ENCODE measurements at places on chromosomes 5 and 9.

GRCh38 chr5:107486489-107486888 lies 184.2 kb downstream of the EFNA5 start:
- peak; percentile 41 for DNase-seq

- no peak for DNase-seq
Observed at GRCh38 chr9:115264313-115264712, 146.4 kb upstream of the TNC start.

DNA sequence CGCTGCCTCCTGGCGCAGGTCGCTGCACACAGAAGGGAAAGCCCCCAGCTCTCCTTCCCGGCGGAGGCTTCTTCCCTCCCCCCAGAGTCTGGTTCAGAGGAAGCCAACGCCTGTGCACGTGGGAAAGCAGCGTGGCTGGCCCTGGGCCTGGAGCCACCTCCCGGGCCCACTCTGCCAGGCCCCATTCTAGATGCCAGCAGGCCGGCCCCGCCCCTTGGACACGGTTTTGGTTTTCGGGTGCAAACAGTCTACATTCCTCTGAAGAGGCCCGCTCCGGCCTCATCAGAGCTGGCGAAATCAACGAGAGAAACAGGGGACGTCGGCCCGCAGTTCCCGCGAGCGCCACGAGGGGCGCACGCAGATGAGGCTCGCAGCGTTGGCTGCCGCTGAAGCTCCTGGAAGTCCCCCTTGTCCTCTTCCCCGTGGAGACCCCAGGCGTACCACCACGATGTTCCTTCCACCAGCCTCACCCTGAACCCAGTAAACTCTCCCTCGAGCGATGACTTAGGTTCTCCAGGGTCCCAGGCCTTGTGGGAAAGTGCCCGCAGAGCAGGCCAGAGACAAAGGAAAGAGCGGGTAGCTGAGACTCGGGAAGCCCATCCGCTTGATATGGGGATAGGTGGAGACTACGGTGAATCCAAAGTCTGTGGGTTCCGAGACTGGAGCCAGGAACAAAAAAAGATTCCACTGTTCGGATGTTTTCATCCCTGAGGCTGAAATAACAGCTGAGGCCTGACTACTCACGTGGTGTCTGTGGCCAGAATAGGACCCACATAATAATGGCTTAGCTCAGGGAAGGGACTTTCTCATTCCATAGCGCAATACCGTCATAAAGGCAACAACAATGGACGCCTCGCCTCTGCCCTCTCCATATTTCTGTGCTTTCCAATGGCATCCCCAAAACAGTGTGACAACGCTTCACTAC lies 64.2 kb downstream of the KLF4 start:
- DNase-seq = peak; percentile 63

- no peak for DNase-seq
Observed at GRCh38 chr5:118863345-118863744, 125.0 kb downstream of the DTWD2 start.

Data from activated naive CD8-positive, alpha-beta T cell treated with anti-CD3 and anti-CD28 coated beads for 36 hours (primary cell).